Sigmoid colon (tissue), 7 donors: ENCODE measurements at places on chromosomes 7 and 10. TPM values are rescaled to one million over a fixed set of nuclear protein-coding genes. Genes with fewer than 3 reads are reported as not detected.

GRCh38 chr10:49649294-49649693 lies 30.2 kb upstream of the C10orf53 start:
- H3K27me3 ChIP-seq, result peaks cover 6% of the 10 kb centered on the region
- no peaks in the 10 kb centered on the region for H3K4me1 ChIP-seq
- no peak overlapping the region for H3K4me3 ChIP-seq
- DNase-seq, result no peak

GRCh38 chr10:118841881-118842605 lies 87.3 kb upstream of the CACUL1 start:
- no peak overlapping the region for H3K4me3 ChIP-seq
- H3K4me1 ChIP-seq, result peaks cover 12% of the 10 kb centered on the region
- no peaks in the 10 kb centered on the region for H3K36me3 ChIP-seq
- no peaks in the 10 kb centered on the region for H3K27me3 ChIP-seq
- DNase-seq, result no peak
- no peak overlapping the region for H3K27ac ChIP-seq

DNA sequence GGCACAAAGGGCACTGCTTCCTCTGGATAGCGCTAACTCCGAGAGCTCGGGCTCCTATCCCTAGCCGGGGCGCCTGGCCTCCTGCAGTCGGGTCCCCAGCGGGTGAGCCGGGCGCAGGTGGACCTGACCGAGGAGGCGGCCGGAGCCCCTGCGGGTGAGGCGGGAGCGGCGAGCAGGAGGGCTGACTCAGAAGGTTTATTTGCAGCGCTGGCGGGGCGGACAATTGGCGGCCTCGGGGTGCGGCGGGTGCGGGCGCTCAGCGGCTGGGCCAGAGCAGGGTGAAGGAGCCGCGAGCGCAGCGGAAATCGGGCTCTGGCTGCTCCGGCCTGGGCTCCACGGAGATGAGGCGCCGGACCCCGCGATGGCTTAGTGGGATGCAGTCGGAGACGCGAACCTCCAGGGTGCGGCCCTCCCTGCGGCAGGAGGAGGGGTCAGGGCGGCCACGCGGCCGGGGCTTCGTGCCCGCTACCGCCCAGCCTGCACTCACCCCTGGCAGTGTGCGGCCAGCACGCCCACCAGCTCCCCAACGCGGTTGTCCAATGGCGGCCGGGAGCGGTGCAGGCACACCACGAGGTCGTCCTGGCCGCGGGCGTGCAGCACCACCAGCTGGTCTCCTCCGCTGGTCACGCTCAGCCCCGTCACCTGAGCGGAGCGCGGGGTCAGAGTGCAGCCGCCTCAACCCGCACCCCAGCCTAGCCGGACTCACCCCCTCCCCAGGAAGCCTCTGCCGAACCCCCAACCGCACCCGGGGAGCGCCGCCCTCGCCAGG lies 16.1 kb downstream of the MYO1G start:
- H3K27me3 ChIP-seq, result no peaks in the 10 kb centered on the region
- no peak for DNase-seq
- no peaks in the 10 kb centered on the region for H3K36me3 ChIP-seq
- peaks cover 13% of the 10 kb centered on the region for H3K4me1 ChIP-seq
- no peak overlapping the region for H3K27ac ChIP-seq
- H3K4me3 ChIP-seq, result peak overlapping the region; percentile 49

DNA sequence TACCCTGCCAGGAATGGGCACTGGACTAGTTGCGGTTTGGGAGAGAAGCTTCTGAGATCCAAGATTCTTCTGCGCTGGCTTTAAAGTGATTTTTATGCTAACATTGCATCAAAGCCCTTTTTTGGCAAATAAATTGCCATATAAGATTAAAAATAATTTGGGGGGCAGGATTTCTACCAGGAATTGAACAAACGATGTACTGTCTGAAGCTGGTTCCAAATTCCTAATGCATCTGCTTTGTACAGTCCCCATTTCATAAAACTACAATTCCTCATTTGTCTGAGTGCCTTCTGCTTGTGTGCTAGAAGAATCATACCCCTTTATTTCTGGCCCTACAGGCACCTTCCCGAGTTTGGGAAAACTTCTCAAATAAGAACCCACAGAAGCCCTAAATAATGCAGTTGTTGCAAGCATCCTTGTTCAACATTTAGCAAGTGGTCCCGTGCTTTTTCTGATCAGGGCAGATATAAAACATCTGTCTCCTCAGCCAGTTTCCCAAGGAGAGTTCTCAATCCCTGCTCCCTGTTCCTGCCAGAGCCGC lies 349.7 kb downstream of the PTEN start:
- H3K27me3 ChIP-seq, result no peaks in the 10 kb centered on the region
- no peaks in the 10 kb centered on the region for H3K4me1 ChIP-seq
- no peaks in the 10 kb centered on the region for H3K36me3 ChIP-seq
- H3K4me3 ChIP-seq, result no peak overlapping the region
- DNase-seq, result no peak

DNA sequence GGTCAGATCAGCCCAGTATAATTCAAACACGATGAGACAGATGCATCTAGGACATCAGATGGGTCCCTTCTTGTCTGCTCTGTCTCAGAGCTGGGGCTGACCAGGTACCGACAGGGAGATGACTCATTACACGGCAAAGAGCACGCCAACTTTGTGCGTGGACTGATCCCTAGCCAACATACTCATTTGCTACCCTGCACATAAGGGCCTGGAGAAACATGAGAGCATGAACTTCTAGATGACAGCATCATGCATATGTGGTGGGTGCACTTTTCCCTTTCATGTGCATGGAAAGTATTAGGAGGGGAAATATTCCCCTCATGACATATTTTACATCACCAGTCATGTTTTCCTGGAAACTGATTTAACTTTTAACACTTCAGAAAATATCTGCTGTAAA lies 35.1 kb upstream of the NPVF start:
- no peaks in the 10 kb centered on the region for H3K27me3 ChIP-seq
- no peaks in the 10 kb centered on the region for H3K36me3 ChIP-seq
- H3K27ac ChIP-seq, result no peak overlapping the region
- no peak for DNase-seq
- H3K4me3 ChIP-seq, result no peak overlapping the region

DNA sequence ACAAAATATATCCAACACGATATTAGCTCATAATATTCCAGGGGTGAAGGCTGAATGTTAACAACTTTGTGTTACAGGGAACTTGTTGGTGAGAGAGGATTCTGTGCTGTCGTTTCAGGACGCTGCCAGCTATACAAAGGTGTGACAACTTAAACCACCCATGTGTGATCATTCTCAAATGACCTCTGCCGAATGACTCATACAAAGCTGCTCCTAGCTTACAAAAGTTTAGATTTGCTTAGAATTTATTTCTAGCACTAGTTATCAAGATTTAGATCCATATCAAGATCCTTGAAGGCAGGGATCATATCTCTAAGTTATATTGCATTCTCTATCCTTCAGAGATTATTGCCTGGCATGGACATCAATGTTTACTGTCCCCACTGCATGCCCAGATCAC lies 65.3 kb downstream of the COBL start:
- no peak for DNase-seq
- H3K27ac ChIP-seq, result no peak overlapping the region
- no peaks in the 10 kb centered on the region for H3K27me3 ChIP-seq
- H3K4me1 ChIP-seq, result no peaks in the 10 kb centered on the region

DNA sequence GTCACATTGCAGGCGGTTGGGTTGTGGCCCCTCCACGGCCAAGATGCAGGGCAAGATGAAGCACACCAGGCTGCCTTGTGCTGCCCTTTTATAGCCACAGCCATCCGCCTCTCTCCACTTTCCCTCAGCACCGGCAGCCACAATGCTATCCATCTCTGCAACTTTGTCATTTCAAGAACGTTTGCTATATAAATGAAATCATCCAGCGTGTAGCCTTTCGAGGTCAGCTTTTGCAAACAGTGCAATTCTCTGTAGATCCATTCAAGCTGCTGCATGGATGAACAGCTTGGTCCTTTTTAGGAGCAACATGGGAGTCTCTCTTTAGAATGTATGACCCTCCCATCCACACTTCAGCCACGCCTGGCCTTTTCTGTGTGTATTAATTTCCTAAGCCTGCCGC lies 6.4 kb upstream of the IL15RA start:
- no peak overlapping the region for H3K4me3 ChIP-seq
- H3K4me1 ChIP-seq, result no peaks in the 10 kb centered on the region
- no peaks in the 10 kb centered on the region for H3K27me3 ChIP-seq

- no peaks in the 10 kb centered on the region for H3K27me3 ChIP-seq
- no peaks in the 10 kb centered on the region for H3K36me3 ChIP-seq
- H3K4me1 ChIP-seq, result peaks cover 21% of the 10 kb centered on the region
- no peak overlapping the region for H3K4me3 ChIP-seq
- no peak overlapping the region for H3K27ac ChIP-seq
- no peak for DNase-seq
Observed at GRCh38 chr7:3241686-3242258, 59.3 kb upstream of the SDK1 start.

GRCh38 chr7:96303686-96304443 lies 18.0 kb downstream of the SLC25A13 start:
- no peak overlapping the region for H3K27ac ChIP-seq
- H3K36me3 ChIP-seq, result no peaks in the 10 kb centered on the region
- no peak for DNase-seq
- H3K4me1 ChIP-seq, result no peaks in the 10 kb centered on the region
- H3K27me3 ChIP-seq, result no peaks in the 10 kb centered on the region

GRCh38 chr7:101859411-101860106 lies 42.1 kb downstream of the CUX1 start:
- H3K27ac ChIP-seq, result peak overlapping the region; percentile 82
- H3K4me3 ChIP-seq, result no peak overlapping the region
- no peaks in the 10 kb centered on the region for H3K27me3 ChIP-seq
- no peaks in the 10 kb centered on the region for H3K36me3 ChIP-seq

DNA sequence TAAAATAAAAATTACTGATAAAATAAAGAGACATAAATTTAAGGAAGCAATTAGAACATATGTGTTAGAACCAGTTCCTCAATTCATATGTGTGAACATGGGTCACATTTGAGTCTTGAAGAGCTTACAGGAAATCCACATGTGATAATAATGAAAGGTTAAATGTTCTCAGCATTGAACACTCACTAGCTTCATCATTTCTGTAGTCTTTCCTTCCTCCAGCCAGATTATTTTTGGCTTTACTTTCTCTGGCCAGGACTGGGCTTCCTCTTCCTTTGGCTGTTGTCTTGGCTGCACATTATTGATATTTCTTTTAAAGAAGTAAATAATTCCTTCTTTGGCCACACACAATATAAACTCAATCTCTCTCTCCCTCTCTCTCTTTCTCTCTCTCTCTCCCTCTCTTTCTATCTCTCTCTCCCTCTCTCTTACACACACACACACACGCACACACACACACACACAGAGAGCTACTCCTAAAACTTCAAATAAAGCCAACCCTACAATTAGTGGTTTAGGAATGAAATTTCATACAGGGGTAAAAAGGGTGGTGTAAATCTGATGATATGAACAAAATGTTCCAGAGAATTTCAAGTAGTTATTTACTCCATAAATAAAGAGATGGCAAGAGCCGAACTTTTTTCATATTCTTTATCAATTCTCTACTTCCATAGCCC lies 171.2 kb downstream of the REEP3 start:
- no peak for DNase-seq
- H3K4me1 ChIP-seq, result no peaks in the 10 kb centered on the region
- H3K4me3 ChIP-seq, result no peak overlapping the region
- no peaks in the 10 kb centered on the region for H3K27me3 ChIP-seq

DNA sequence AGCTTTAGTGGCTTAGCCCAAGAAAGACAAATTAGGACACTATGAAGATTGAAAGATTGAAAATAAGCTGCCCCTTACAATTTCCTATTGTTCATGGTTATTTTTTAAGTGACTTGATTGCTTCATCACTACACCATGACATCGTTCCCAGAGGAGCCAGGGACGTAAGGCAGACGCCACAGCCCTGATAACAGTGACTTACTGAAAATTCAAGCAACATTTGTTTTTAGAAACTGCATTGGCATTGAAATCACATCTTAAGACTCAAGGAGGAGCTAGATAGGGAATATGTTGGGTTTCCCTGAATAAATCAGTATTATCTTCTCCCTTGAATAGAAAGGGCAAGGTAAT lies 38.7 kb upstream of the ANK3 start:
- H3K36me3 ChIP-seq, result no peaks in the 10 kb centered on the region
- H3K4me1 ChIP-seq, result peaks cover 55% of the 10 kb centered on the region
- H3K27ac ChIP-seq, result no peak overlapping the region
- no peaks in the 10 kb centered on the region for H3K27me3 ChIP-seq

DNA sequence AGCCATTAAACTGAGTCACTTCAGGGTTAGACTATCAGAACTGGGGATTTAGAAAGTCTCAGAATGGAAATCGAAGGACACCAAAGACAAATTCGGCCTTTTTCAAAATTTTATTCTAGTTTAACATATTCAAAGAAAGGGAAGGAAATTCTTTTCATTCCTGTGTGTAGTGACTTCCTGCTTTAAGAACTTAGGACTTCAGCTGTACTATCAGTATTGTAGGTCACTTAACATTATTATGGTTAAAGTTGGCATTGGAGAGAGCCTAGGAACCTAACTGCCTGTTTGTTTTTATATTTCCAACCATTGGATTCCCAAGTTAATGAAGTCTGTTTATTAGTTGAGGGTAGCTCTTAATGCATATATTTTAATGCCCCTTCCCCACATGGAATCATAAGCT lies 63.7 kb downstream of the PTEN start:
- no peak overlapping the region for H3K27ac ChIP-seq
- H3K36me3 ChIP-seq, result no peaks in the 10 kb centered on the region
- H3K4me1 ChIP-seq, result peaks cover 64% of the 10 kb centered on the region
- H3K27me3 ChIP-seq, result no peaks in the 10 kb centered on the region

GRCh38 chr7:136131304-136131630 lies 154.1 kb upstream of the MTPN start:
- no peaks in the 10 kb centered on the region for H3K36me3 ChIP-seq
- H3K4me1 ChIP-seq, result peaks cover 10% of the 10 kb centered on the region
- no peaks in the 10 kb centered on the region for H3K27me3 ChIP-seq
- H3K4me3 ChIP-seq, result no peak overlapping the region
- no peak overlapping the region for H3K27ac ChIP-seq

DNA sequence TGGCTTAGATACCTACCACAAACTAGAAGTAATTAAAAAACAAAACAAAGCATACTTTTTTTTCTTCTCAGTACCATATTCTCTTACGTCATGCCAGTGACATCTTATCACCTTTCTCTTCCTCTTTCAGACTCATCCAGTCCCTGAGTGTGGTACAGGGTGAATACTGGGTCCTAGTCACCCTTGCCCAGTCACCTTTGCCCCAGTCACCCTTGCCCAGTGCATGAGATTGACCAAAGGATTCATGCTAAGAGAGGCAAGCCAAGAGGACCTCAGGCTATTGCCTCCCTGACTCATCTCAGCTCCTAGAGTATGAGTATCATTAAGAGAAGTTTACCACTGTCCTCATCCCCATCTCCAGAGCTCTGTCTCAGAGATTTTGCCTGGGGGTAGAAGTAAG lies 10.0 kb upstream of the TSPAN12 start:
- no peak for DNase-seq
- no peak overlapping the region for H3K4me3 ChIP-seq
- no peaks in the 10 kb centered on the region for H3K4me1 ChIP-seq
- no peaks in the 10 kb centered on the region for H3K36me3 ChIP-seq
- H3K27ac ChIP-seq, result no peak overlapping the region

PKD2L1 gene
- total RNA-seq, result not detected

PRR15 gene
- 0.27 TPM for total RNA-seq

HPS1 gene
- total RNA-seq, result 93.1 TPM

VGF gene
- total RNA-seq, result not detected

OPN4 gene
- not detected for total RNA-seq

ADCY1 gene
- total RNA-seq, result 0.66 TPM

IGF2BP3 gene
- total RNA-seq, result 1.6 TPM

ZNF425 gene
- 4.9 TPM for total RNA-seq

PODXL gene
- 15.8 TPM for total RNA-seq
